ENCODE measurements at places on chromosomes 12 and 14.

DNA sequence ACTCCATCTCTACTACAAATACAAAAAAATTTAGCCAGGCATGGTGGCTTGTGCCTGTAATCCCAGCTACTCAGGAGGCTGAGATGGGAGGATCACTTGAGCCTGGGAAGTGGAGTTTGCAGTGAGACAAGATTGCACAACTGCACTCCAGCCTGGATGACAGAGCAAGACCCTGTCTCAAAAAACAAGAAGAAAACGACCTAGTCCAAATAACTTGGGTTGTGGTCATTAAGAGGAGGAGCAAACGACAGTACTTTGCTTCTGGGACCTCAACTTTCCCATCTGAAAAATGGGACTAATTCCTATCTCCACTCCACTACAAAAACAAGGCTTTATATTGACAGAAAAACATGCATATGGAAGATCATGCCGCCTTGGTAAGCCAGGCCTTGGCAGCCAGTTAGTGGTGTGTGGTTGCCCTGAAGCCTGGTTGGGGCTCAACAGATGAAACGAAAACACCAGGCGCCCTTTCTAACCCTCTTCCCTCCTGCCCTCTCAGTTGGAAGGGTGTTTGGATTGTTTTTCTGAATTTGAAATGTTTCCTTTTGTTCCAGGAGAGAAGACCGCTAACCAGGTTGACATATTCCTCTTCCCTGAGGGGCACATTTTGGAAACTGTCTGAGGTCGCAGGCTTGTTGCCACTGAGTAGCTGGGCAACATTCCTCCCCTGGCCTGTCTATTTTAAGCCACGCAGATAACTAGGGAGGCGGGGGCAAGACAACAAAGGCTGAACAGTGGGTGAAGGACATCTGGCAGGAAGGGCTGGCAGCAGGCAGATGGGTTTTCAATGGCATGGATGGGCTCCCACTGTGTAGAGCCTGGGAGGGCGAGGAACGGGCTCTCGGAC, 13.7 kb upstream of the VPS37B start:
- no peak for DNase-seq

GRCh38 chr12:65826353-65827171, 2.3 kb downstream of the HMGA2 start:
- DNase-seq = no peak

- DNase-seq = no peak
These were observed 126.7 kb downstream of the PHETA1 start for GRCh38 chr12:111242184-111242583.

GRCh38 chr14:33938131-33938949, 12.5 kb downstream of the EGLN3 start:
- no peak for DNase-seq

GRCh38 chr14:101226603-101227425, 323.3 kb upstream of the RTL1 start:
- DNase-seq = no peak

- DNase-seq = no peak
These were observed 76.8 kb upstream of the WSCD2 start for GRCh38 chr12:108052260-108052659.

- no peak for DNase-seq
These were observed 114.7 kb downstream of the PRMT8 start for GRCh38 chr12:3605692-3606091.

DNA sequence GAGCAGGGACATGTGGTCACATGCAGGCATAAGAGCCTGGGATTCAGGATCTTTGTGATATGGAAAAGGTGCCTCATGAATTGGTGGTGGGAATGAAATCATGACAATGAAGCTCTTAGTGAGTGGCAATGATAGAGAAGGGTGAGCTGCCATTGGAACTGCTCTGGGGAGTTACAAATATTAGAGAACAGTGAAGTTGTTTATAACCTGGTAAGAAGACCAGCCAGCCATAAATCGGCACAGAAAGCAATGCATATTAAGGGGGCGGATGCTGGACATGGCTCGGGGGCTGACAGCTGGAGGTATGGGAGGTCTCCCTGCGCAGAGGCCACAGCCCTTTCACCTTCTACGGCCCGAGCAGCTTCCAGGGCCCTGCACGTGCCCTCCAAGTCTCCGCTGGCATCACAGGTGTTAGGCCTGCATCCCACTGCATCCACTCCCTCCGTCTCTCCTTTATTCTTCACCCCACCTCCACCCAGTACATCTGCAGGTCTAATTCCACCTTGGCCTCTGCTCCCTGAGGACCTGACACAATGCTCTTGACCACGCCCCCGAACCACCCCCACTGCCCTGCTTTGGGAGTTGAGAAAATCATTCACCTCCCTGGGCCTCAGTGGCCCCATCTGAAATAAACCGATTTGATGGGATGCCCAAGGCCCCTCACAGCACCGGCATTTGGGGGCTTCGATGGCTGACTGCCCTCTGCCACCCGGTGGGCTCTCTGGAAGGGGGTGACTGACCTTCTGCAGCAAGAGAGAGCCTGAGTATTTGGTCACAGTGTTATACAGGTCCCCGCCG, 4.1 kb downstream of the CACNA2D4 start:
- DNase-seq = no peak

DNA sequence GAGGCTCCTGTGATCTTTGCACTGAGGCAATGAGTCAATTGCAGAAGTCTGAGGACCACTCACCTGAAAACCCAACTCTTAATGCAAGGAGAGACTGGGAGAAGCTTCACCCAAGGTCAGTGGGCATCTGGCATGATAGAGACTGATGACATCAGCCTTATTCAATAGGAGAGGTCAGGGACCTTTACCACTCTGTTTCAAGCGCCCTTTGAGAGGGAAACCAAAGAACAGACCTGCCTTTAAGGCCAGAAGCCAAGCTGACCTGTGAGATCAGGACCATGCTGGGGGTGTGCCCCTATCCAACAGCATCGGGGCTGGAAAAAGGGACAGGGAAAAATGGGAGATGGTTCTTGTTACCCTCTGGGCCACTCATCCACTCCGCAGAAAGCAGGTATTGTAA, 83.3 kb upstream of the FOXN3 start:
- DNase-seq = no peak

- DNase-seq = no peak
These were observed 199.3 kb downstream of the ITPR2 start for GRCh38 chr12:26633591-26634210.

- no peak for DNase-seq
These were observed 37.8 kb upstream of the PLBD1 start for GRCh38 chr12:14605401-14605989.

DNA sequence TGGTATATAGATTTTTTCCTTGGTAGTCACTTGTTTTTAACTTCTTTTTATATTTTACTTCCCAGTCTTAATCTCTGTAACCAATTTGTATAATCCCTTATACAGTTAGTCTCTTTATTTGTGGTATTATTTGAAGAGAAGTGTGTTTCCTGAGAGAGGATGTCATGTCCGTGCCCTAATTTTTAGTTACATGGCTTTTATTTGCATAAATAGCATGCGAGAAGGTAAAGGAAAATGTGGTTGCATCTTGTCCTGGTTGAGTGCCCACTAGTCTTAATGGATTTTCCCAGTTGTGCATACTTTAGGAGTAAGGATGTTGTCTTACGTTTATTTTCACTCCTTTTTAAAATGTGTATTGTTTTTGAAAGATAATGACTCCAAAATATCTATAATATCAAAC, 27.5 kb downstream of the RAP1B start:
- no peak for DNase-seq

DNA sequence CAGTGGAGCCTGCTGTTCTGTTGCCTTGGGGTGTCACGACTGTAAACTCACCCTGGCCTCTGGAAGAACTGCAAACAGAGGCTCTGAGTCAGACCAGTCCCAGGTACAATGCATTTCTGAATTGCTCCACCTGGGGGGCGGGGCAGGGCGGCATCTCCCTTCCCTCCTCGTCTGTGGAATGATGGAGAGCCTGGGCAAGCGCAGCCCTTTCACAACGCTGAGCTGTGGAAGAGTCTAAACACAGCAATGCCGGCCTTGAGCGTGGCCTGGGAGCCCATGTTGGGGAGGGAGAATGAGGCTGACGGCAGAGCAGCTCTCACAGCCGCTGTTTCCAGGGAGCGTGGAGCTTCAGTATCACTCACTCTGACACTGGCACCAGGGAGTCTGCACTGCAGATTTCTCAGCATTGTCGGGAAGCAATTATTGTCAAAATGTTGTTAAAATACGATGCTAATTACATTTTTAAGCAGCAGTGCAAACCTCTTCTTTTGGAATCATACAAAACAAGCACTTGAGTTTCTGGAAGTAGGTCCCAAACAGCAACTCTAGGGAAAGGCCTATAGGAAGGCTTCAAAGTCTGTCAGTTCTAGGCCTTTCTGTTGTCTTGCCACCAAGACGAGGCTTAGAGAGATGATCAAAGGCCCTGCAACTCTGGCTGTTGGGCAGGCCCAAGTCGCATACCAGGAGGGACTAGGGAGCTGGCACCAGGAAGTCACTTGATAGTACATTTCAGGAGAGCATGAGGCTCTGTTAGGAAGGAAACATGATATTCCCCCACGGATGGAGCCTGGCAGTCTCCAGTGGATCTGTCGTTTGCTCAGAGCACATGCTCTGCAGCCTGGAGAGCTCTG, 244.0 kb upstream of the FKBP4 start:
- DNase-seq = no peak

DNA sequence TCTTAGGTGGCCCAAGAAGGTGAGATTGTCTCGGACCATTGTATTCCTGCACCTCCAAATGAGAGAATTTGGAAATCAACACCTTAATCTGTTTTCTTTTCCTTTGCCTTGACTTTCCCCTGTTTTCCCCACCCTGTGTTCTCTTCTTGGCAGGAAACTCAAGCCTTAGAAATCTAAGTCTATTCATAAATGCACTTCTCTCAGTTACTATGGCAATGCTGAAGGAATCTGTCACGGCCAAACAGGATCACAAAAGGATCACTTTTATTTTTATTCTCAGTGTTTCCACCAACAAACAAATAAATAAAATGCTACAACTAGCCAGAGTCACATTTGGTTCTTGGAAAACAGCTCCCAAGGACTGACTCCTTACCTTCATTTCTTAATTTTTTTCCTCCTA, 270.5 kb downstream of the BCAT1 start:
- DNase-seq = no peak

GRCh38 chr12:46783871-46784270, 41.9 kb downstream of the SLC38A4 start:
- DNase-seq = no peak

DNA sequence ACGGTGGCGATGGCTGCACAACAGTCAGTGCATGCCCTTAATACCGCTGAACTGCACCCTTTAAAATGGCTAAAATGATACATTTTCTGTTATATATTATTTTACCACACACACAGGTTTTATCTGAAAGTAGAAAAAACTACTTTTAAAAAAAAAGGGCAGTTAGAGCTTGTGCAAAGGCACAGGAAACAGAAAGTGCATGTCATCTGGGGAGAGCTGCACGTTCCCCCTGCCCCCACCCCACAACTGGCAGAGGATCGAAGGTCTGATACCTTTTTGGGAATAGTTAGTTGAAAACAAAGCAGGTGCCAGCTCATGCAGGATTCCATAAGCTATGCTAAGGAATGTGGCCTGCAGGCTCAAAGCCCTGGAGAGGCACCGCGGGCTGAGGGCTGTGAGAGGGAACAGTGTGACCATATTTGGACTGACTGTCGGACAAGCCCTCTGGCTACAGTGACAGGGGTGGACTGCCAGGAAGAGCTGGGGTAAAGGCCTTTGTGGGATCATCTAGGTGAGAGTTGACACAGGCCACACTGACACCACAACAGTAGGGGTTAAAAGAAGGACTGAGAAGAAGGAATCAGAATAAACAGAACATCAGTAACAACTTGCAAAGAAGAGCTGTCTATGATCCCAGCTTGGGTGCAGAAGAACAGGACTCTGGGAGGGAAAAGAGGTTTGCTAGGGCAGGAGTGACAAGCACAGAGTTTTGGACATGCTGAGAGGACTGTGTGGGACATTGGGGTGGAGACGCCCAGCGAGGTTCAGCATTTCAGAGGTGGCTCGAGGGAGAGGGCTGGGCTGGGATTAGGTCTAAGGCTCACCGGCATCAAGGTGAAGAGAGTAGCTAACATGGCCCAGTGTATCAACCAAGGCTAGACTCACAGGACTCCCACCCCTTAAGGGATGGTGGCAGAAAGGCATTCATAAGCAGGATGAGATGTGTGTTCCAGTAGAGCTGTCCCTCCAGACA, 54.6 kb downstream of the ACTN1 start:
- no peak for DNase-seq

DNA sequence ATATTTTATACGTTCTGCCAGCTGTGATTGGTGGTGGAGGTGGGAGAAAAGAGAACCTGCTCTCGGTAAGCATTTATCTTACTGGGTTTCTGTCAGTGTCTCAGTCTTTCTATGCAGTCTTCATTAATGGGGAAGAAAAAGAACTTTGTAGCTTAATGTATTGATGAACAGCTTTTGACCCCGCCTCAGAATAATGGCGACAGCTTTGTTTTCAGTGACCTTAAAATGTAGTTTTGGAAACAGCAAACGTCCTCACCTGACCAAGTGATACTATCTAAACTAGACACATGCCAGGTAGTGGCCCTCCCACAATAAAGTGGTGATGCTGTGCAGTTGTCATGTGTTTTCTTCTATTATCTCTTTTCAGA, 1.4 kb downstream of the DACT1 start:
- DNase-seq = no peak

- DNase-seq = no peak
These were observed 761 bp upstream of the NDRG2 start for GRCh38 chr14:21025371-21026273.

GRCh38 chr14:28059254-28059653, 707.3 kb upstream of the FOXG1 start:
- no peak for DNase-seq

DNA sequence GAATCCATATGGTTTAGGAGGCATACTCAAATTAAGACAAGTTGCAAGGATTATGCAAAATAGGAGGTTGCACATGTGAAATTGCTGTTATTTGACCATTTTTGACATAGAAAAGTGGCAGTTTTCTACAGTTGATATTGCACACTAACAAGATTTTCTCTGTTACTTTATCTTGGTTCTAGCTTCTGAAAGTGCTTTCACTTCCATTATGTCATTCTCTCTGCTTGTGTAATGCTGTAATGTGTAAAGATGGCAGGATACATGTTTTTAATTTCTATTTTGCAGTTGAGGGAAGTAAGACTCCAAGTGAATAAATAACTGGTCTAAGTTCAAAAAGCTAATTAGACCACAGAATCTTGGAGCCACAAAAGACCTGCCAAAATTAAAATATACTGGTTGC, 60.6 kb downstream of the MYRFL start:
- no peak for DNase-seq

GRCh38 chr12:75722714-75723200, 211.3 kb upstream of the KRR1 start:
- DNase-seq = no peak

- DNase-seq = no peak
These were observed 21.9 kb upstream of the CIPC start for GRCh38 chr14:77076113-77076631.

GRCh38 chr12:11621797-11622423, 27.6 kb upstream of the ETV6 start:
- DNase-seq = no peak

- DNase-seq = no peak
These were observed 26.2 kb upstream of the NPFF start for GRCh38 chr12:53533471-53533870.

GRCh38 chr12:532908-533565, 73.3 kb downstream of the B4GALNT3 start:
- DNase-seq = no peak

GRCh38 chr12:15963271-15963670, 52.1 kb downstream of the DERA start:
- DNase-seq = no peak
